ENCODE measurements at places on chromosomes 11 and 22.

GRCh38 chr11:134459246-134460061 is 47.4 kb upstream of the B3GAT1 start:
- no peak for DNase-seq

GRCh38 chr11:74685905-74686304 is 45.3 kb downstream of the CHRDL2 start:
- peak; percentile 6 for DNase-seq

DNA sequence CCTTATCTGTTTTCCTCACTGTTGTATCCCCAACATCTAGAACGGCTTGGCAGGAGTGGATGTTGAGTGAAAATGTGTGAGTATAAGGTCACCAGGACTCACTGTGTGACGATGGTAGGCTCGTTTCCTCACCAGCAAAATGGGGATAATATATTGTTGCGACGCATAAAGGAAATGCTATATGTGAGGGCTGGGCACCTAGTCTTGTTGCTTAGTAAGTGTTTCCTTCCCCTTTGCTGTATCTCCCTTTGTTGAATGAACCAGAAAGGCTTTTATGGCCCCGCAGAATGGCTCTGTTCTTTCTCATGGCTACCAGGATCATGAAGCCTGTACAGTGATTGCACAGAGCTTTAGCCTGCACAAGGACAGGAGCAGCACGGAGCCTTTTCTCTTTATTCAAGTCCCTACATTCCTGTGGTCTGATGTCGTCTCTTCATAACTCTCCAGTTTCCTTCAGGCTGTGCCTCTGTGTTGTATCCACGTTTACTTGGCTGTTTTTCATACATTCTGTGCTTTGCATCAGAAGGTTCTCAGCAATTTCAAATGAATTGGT is 5.4 kb downstream of the TNRC6B start:
- DNase-seq = no peak

- DNase-seq = no peak
These were observed 37.2 kb downstream of the MS4A6A start for GRCh38 chr11:60145677-60146076.

GRCh38 chr11:86230921-86231434 is 13.6 kb upstream of the EED start:
- no peak for DNase-seq

GRCh38 chr11:217704-218103 is 10.2 kb downstream of the RIC8A start:
- peak; percentile 1 for DNase-seq

DNA sequence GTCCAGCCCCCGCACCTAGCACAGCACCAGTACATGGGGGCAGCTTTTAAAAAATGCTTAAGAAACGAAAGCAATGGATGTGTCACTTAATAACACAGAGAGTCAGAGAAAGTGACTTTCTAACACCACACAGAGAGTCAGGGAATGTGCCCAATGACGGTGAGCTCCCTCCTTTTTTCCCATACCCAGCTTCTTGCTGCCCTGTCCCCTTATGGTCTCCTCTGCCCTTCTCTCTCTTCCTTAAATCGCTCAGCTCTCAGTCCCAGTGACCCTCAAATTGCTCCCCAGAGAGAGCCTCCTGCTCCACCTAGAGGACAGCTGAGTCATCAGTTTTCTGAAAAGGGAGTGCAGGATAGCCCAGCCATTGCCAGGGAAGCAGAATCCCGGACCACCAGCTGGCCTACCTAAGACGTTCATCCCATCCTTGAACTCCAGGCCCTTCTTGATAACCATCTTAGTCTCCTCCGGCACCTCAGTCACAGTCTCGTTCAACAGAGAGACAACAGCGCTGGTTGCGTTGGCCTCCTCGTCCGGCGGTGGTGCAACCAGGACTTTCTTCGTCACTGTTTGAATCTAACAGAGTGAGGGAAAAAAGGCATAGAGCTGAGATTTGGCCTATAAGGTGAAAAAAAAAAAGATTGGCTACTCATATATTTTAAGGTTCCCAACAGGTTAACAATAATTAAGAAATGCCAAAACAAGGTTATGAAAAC is 113.5 kb downstream of the SLC1A2 start:
- no peak for DNase-seq

- DNase-seq = no peak
These were observed 7.5 kb upstream of the WEE1 start for GRCh38 chr11:9565822-9566560.

GRCh38 chr11:73152086-73152853 is 10.2 kb upstream of the FCHSD2 start:
- peak; percentile 28 for DNase-seq

GRCh38 chr11:76252631-76253070 is 46.3 kb upstream of the WNT11 start:
- DNase-seq = no peak

- no peak for DNase-seq
These were observed 4.4 kb downstream of the A4GALT start for GRCh38 chr22:42716221-42716620.

- no peak for DNase-seq
These were observed 1332.5 kb downstream of the BRD1 start for GRCh38 chr22:48494968-48495750.

GRCh38 chr11:14529951-14530350 is 9.8 kb upstream of the PSMA1 start:
- no peak for DNase-seq

Data from mesenteric fat pad (tissue), 1 donor.